ENCODE measurements at places on chromosomes 11 and 22.

- DNase-seq, result no peak
Observed at GRCh38 chr22:30564045-30564760, 10.3 kb downstream of the GAL3ST1 start.

- no peak for DNase-seq
Observed at GRCh38 chr22:47943729-47944700, 1181.6 kb downstream of the TBC1D22A start.

DNA sequence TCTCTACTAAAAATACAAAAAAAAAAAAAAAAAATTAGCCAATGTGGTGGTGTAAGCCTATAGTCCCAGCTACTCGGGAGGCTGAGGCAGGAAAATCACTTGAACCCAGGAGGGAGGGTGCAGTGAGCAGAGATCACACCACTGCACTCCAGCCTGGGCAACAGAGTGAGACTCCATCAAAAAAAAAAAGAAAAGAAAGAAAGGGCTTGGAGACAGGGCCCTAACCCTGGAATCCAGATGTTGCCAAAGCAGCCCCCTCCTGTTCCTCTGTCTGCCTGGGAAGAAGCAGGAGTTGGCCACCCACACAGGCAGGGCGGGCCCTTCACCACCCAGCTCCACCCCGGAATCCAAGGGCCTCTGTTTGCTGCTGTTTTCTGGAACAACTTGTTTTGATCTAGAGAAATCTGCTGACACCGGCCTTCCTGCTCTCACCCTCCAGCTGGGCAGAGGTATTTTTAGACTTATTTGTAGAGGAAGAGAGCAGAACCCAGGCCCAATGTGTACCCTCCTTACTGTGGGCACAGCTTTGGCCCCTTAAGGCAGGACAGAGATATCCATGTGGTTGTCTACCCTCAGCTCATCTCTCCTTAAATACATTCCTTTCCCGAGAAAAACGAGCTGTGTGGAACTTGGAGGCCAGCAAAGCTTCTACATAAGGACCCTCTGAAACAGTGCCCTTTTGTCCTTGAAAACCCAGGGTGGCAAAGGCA lies 2.7 kb upstream of the NEAT1 start:
- DNase-seq, result peak; percentile 90

DNA sequence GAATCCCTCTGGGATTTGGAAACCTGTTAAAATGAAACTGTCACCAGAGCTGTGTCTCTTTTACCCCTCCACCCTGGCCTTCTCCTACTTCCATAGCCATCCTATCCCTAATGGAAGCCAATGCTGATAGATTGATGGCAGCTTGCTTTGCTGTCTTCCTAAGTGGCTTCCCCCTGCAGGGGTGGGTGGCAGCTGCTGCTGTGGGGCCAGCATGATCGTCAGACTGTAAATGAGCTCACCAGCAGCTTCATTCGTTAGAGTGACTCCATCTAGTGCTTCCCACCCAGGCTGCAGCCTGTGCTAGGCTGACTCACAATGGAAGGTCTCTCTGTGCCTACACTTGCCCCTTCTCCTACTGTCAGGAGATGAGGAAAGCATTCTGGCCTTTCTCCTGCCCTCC lies 311.0 kb downstream of the BUD13 start:
- DNase-seq, result no peak

- peak; percentile 38 for DNase-seq
Observed at GRCh38 chr11:416757-417621, 2.2 kb upstream of the SIGIRR start.

DNA sequence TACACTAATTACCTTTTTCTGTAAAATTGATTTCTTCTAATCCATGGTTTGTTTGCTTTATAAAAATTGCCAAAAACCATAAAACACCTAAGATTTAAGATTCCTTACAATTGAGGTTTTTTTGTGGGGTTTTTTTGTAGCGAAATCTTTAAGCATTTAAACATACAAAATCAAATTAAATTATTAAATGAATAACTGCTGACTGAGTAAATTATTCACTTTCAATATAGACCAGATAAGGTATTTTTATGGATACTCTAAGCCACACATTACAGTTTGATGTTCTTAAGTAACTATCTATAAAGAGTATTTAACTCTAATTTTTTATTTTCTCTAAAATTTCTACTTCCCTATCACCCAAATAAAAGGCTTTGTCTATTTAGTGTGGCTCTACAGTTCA lies 55.5 kb downstream of the PIK3C2A start:
- DNase-seq, result no peak

DNA sequence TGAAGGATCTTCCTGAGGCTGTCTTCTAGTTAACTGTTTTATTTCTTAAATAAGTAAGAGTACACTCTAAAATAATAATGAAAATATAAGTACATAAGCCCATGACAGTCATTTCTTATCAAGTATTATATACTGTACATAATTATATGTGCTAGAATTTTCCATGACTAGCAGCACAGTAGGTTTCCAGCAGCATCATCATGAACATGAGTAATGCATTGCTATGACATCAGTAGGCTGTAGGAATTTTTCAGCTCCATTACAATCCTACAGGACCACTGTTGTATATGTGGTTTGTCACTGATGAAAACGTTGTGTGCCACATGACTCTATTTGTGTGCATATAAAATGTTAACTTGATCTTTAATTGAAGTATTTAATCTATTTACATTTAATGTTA lies 22.0 kb downstream of the ZNF202 start:
- DNase-seq, result no peak

- no peak for DNase-seq
Observed at GRCh38 chr11:109133159-109133558, 288.8 kb upstream of the C11orf87 start.

DNA sequence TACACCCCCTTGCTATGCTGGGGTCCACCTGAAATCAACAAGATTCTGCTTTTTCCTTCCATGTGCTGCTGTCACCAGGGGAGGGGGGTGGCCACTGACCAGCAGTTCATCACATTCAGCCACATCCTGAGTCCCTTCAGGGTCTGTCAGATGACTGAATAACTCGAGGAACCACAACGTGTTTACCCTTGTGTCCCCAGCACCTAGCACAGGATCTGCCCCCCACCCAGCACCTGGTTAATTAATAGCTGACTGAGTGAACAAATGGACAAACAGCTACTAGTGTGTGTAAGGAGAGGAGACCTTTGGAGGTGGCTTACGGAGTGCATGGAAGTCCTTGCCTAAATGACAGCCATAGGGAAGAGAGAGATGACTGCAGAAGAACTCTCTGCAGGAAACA lies 119.5 kb upstream of the NCAM1 start:
- DNase-seq, result no peak

DNA sequence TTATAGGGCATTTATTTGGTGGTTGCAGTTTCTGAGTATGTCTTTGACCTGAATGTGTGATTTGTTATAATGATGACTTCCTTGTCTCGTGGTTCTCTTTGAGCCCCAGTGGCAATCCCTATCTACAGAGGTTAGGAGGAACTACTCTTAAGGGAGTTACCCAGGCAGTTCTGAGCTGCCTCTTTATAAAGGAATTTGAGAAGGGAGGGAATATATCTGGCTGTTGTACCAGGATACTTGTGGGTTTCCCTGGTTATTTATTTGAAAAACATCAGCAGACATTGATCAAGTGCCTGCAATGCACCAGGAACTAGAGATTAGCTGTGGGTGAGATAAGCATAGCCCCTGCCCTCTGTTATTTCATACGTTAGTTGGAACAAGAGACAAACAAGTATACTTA lies 243.5 kb upstream of the ARHGAP20 start:
- DNase-seq, result no peak

DNA sequence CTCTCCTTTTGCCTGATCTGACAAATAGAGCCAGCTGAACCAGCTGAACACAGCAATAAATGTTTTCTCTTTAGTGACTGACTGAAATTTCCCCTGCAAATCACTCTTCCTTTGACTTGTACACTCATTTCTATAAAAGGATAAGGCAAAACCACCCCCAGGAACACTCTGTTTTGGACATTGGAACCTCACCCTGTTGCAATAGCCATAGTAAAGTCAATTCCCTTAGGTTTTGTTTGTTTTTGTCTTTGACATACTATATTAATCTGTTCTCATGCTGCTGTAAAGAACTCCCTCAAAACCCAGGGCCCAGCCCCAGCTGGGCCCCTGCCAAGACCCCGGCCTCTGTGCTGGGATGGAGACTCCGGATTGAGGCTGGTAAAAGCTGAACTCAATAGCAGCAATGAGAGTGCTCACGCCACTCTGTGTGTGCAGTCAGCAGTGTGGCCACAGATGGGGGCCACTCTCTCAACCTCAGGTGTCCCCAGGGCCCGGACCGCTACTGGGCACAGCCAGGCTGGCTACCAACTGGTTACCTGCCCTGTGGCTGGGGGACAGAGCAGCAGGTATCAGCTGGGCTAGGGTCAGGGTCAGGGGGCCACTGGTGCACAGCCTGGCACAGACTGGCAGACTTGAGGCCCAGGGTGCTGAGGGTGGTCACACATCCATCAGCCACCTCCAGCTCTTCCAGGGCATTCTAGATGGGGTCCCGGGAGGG lies 597.4 kb downstream of the LUZP2 start:
- DNase-seq, result no peak

DNA sequence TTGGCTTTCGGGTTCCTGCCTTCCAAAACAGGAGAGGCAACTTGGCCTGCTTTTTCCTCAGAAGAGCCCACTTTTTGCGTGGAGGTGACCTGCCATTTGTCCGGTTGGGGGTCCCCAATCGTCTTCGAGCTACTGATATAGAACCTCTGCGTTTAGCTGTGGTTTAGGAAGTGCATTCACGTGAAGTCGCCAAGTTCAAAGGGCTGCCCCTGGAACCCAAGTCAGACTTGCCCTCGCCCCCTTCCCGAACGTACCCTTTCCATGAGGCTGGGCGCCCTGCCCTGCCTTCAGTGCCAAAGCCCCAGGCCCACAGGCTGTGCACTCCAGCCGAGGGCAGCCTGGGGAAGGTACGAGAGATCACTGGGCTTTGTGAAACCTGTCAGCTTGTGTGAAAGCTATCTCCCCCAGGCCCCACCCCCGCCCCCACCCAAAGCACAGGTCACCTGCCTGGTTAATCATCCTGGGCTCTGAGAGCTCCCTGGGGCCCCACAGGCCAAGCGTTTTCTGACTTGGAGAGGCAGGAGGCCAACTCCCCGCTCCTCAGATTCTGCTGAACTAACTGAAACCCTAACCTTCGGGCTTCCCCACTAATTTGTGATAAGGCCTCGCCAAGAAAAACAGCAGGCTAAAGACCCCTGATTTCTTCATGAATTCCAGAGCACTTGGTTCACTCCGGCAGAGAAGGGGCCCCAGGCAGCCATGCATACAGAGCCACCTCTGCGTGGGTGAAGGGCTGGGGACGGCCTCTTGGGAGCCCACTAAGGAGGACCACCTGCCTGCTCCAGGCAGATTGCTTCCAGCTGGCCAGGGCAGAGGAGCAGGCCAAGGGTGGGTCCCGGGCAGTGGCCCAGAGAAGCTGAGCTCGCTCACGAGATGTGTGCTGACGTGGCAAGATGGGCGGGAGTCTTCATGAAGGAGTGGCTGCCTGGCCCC lies 25.8 kb upstream of the KCNQ1OT1 start:
- no peak for DNase-seq

DNA sequence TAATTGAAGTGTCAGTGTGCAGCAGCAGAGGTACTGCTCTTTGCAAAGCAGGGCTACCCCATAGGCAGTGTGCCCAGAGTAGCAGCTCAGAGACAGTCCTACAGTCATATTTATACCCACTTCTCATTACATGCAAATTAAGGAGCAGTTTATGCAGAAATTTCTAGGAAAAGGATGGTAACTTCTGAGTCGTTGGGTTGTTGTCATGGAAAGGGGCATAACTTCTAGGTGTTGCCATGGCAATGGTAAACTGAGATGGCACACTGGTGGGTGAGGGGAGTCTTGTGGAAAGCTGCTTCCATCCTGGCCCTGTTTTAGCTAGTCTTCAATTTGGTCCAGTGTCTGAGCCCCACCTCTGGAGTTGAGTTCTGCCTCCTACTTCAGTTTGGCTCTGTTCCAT lies 77.4 kb downstream of the MN1 start:
- DNase-seq, result no peak

- DNase-seq, result no peak
Observed at GRCh38 chr22:36026741-36027140, 1.9 kb downstream of the RBFOX2 start.

DNA sequence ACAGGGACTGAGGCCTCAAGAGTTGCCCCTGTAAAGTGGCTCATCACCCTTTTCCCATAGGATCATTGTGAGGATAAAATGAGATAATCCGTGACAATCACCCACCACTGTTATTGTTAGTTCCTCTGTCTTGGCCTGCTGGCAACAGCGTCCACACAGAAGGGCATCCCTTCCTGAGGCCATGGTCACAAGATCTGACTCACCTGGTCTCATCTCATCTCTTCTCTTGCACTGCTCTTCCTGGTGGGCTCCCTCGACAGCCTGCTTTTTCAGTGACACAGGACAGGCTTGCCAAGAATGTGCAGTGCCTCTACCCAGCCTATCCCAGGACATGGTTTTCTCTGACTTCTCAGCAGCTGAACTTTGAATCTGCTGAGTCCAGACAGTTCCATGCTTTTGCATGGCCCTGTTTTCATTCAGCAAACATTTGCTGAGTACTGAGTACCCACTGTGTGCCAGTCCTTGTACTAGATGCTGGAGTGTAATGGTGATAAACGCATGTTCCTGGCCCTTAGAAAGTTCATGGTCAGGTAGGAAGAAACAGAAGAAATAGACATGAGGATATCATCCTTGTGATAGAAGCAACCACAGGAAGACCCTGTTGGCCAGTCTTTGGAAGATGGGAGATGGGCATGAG lies 3.3 kb downstream of the STX3 start:
- no peak for DNase-seq

DNA sequence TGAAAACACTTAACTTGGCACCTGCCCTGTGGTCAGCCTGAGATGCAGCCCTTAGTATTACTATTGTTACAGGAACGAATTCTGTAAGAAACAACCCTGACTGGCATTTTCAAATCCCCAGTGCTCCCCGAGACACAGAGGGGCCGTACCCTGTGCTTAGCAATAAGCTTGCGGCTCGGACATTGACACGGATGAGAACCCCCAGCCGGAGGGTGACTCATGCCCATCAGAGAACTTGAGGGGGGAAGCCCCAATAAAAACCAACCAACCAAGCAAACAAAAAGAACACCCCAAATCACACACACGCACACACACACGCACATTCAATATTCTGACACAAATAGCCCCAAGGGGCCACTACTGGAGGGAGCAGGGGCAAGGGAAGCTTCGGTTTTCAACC lies 63.8 kb downstream of the SHISAL1 start:
- no peak for DNase-seq

DNA sequence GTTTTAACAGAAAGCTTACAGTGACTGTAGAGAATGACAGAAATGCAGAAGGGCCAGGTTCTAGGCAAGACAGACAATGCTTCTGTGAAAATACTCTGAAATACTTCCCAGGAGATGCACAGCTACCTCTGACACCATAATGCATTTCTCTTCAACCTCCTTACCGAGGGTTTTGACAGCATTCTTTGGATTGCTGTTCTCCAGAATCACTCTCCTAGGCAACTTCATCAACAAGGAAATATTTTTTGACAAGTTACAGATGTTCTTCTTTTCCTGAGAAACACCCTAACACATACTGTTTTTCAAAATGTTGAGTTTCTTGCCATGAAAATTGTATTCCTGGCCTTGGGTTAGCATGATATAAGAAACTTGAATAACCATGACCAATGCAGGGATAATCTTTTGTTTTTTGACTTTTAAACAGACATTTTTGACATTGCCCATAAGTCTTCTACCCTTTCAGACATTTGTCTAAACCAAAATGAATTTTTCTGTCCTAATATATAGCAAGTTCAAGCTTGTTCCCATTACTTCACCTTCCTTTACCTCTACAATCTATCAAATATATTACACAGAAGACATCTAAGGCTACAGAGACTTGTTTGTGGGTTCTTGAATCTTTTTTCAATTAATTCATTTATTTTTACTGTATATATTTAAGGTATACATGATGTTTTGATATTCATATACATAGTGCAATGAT lies 108.1 kb downstream of the CCDC34 start:
- DNase-seq, result no peak

All from activated CD4-positive, alpha-beta T cell treated with anti-CD3 and anti-CD28 coated beads, Interleukin-10, Interleukin-2, amounts not matched to agents 100 ng/mL and 50 ng/mL, durations not matched to agents 16 hours and 8 hours (primary cell).